ENCODE measurements at places on chromosomes 13 and 19. TPM values are rescaled to one million over a fixed set of nuclear protein-coding genes. Genes with fewer than 3 reads are reported as not detected.

Gene ERICH4
- total RNA-seq, result not detected

Gene SLC6A16
- 2.3 TPM for total RNA-seq

Gene PSG6
- total RNA-seq, result not detected

Gene PCSK4
- total RNA-seq, result 5.0 TPM

Gene NCCRP1
- not detected for total RNA-seq

Gene C19orf67
- not detected for total RNA-seq

Gene COG3
- total RNA-seq, result 15.3 TPM

Gene FKBP8
- 321 TPM for total RNA-seq

Gene ZNF415
- total RNA-seq, result 1.6 TPM

Gene SHD
- not detected for total RNA-seq

Gene FRY
- total RNA-seq, result 18.2 TPM

Gene TIMM13
- 52.1 TPM for total RNA-seq

Gene RINL
- total RNA-seq, result 5.8 TPM

Gene SLC15A1
- not detected for total RNA-seq

Gene SIGLEC14
- 0.44 TPM for total RNA-seq

Gene HSPBP1
- total RNA-seq, result 30.5 TPM

Gene DHX34
- 13.9 TPM for total RNA-seq

Gene LYPD5
- 2.7 TPM for total RNA-seq

Gene ZNF626
- 5.7 TPM for total RNA-seq

Gene CNN1
- 13.4 TPM for total RNA-seq

Gene HOOK2
- total RNA-seq, result 24.9 TPM

Gene CEACAM16
- total RNA-seq, result not detected

Gene SIGLEC12
- total RNA-seq, result not detected

Gene ZNF30
- 3.8 TPM for total RNA-seq

Gene PEG3
- total RNA-seq, result 0.34 TPM

Gene ATCAY
- total RNA-seq, result not detected

Gene PRR22
- total RNA-seq, result 0.76 TPM

Gene SLC7A9
- total RNA-seq, result not detected

Gene ZIC5
- not detected for total RNA-seq

Gene CGB8
- total RNA-seq, result not detected

Gene TPP2
- total RNA-seq, result 47.8 TPM

Gene ZNF888
- total RNA-seq, result 2.1 TPM

Gene SIGLEC5
- total RNA-seq, result 0.93 TPM

Gene UTP14C
- 11.6 TPM for total RNA-seq

Gene CEACAM3
- total RNA-seq, result not detected

Gene ZNF835
- 0.18 TPM for total RNA-seq
